ENCODE measurements at places on chromosomes 2 and 18. TPM values are rescaled to one million over a fixed set of nuclear protein-coding genes. Genes with fewer than 3 reads are reported as not detected.

The DCTN1 gene
- 87.2 TPM for total RNA-seq

The PRKD3 gene
- total RNA-seq: 68.6 TPM

DNA sequence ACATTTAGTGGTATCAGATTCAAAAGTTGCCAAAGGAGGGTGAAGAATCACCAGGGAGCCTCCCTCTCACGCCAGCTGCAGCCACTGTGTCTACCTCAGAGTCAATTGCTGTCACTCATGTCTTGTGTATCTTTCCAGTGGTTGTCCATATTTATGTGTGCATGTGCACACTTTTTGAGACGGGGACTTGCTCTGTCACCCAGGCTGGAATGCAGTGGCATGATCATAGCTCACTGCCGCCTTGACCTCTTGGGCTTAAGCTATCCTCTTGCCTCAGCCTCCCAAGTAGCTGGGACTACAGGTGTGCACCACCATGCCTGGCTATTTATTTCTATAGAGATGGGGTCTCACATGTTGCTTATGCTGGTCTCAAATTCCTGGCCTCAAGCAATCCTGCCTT lies 4.0 kb downstream of the MOCOS start:
- DNase-seq: no peak

DNA sequence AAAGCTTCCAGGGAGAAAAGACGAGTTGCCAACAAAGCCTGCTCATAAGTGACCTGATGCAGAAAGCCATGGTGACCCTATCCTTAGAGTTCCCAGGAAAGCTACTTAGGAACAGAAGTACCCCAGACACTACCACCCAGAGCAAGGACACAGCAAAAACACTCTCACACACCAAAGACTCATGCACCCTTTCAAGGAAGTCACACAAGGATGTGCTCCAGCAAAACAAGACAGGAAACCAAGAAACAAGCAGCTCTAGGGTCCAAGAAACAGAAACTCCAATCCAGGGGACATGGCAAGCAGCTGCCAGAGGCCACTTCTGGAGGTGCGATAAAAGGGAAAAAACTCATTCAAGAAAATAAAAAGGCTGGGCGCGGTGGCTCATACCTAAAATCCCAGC lies 5.7 kb downstream of the KIF1A start:
- no peak for DNase-seq
